NCI-H2227 treated with DMSO at 0.1 percent for 48 hours (cell line): ENCODE measurements at places on chromosomes 3 and 15.

DNA sequence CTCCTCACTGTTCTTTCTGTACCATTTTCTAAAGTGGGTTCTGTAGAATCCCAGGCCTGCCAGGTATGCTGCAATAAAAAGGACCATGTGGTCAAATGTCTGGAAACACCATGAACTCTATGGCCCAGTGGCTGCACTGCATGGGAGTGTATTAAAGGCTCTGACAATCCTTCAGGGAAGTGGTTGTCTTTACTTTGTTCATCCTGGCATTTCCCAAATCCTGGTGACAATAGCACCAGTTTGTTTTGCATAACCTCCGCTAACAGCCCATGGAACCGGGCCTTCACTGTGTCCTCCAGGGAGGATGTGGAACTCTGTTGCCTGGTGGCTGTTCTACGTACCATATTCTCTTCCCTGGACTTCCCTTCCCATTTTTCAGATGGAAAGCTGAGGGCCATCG, 11.2 kb upstream of the DUSP7 start:
- no peak for DNase-seq

DNA sequence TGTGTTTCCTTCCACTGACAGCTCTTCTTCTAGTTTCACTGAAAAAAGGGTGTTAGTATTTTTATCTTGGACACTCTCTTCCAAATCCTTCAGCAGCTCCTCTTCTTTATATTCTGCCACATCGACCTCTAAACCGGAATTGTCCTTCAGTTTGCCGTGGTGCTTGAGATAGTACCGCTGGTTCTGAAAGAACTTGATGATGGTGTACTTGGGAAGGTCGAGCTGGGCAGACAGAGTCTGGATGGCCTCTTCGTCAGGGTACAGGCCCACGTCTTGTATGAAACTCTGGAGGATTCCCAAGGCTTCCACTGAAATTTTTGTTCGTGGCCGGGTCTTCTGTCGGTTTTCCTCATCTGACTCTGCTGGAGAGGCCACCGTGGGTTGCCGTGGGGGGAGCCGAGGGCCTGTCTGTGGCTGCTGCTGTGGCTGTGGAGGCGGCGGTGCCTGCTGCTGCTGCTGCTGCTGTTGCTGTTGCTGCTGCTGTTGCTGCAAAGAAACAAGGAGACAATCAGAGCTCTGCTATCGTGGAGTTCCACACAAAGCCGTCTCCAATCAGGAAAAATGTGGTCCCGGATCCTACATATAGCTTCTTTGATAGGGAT, 75.8 kb downstream of the SATB1 start:
- DNase-seq, result no peak

- DNase-seq, result no peak
Observed at GRCh38 chr15:41493902-41494189, 172 bp downstream of the ITPKA start.

GRCh38 chr15:59516655-59517461, 78.9 kb downstream of the FAM81A start:
- no peak for DNase-seq

DNA sequence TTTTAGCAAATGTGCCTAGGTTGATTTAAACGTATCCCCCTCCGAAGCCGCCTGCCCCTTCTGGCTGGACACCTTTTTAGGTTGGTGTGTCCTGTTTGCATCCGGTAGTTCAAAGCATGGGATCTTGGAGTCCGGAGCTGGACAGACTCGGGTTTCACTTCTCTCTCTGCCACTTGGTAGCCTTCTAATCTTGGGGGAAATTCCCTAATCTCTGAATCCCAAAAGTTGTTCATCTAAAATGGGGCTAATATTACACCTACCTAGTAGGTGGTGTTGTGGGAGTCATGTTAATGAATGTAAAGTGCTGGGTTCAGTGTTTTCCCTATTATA, 760 bp downstream of the FANCI start:
- DNase-seq, result peak; percentile 36

GRCh38 chr3:117243657-117244056, 534.1 kb downstream of the TUSC7 start:
- DNase-seq, result no peak

DNA sequence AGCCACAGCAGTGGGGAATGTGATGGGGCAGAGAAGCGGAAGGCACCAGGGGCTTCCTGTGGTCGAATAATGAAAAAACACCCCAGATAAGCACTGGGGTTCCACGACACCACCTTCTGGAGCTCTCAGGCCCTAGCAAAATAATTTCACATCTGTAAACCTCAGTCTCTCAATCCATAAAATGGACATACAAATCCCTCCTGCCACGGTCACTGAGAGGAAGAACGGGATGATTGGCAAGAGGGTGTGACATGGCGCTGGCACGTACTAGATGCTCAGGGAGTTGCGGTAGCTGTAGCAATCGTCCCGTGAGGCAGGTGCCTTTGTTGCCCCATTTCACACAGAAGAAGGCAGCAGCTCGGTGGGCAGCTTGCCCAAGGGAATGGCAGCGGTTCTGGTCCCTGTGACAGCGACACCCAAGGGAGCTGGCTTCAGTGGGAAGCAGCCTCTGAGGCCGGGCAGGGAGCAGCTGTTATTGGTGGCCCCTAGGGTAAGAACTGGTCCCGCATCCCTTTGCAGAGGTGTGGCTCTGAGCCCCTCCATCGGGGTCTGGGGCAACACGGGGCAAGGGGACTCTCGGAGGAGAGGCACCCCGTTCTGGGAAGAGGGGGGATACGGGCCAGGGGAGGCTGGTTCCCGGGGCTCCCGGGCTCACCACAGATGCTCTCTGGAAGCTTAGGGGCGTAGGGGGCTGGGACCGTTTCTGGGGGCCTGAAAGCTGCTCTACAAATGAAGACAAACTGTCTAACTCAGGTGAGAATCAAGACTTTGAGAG, 114.0 kb upstream of the ALDH1A3 start:
- DNase-seq, result no peak

DNA sequence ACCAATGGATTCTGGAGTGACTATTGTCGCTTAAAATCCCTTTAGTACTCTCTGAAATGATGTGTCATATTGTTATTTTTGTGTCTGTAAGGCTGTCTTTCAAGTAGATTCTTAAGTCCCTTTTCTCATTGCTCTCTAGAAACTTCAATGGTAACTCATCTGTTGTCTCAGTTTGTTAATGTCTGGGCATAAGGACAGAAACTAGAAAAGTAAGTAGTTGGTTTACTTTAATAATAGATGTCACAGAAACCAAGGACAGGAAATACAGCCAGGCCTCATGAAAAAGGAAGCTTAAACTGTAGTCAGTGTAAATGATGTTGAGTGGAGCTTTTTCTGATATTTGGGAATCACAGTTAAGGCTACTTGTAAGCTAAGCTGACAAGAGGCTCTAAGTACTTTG, 730.2 kb upstream of the DPPA4 start:
- DNase-seq, result no peak

- peak; percentile 7 for DNase-seq
Observed at GRCh38 chr3:73848173-73848906, 223.6 kb upstream of the PDZRN3 start.

DNA sequence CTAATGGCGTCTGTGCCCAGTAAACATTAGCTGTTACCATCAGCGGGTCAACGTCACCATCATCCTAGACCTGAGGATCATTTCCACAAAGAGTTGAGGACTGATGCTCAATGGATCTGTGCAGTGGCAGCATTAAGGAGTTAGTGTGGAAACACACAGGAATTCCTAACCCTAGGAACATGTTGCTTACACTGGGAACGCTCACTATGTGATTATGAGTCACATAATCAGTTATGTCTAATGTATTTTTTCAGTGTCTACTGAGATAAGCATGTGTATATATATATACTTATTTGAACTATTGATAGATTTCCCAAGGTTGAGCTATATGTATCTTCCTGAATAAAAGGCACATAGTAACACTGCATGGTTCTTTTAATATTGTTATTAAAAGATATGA, 19.0 kb downstream of the ARNT2 start:
- no peak for DNase-seq

- DNase-seq, result no peak
Observed at GRCh38 chr3:146801492-146801891, 196.3 kb upstream of the PLSCR5 start.

DNA sequence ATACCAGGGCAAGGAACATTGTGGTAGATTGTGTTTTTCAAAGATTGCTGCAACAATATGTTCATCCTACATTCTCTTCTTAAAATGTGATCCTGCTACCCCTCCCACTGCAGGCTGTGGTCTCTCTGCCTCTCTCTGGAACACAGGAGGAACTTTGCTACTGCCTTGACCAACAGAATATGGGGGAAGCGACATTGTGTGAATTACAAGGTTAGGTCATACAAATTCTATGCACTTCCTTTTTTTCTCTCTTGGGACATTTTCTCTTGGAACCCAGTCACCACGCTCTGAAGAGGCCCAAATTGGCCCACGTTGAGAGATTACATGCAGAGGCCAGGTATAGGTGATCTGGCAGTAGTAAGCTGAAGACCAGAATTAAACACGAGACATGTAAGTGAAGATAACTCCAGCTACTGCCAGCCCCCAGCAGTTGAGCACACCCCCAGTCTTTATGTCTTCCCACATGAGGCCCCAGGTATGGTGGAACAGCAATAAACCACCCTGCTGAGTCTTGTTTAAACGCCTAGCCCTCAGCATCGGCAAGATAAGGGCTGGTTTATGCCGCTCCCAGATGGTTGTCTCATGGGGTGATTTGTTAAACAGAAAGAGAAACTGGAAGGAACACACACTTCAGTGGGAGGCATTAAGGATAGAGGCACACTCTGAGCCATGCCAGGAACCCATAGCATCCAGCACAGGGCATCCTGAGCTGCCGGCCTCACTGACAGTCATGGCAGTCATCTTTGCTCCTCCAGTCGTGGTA, 59.9 kb downstream of the FAM43A start:
- DNase-seq, result no peak

GRCh38 chr3:56488812-56489600, 20.7 kb upstream of the ERC2 start:
- DNase-seq, result no peak

- no peak for DNase-seq
Observed at GRCh38 chr3:45947361-45947760, 4.1 kb downstream of the CXCR6 start.

DNA sequence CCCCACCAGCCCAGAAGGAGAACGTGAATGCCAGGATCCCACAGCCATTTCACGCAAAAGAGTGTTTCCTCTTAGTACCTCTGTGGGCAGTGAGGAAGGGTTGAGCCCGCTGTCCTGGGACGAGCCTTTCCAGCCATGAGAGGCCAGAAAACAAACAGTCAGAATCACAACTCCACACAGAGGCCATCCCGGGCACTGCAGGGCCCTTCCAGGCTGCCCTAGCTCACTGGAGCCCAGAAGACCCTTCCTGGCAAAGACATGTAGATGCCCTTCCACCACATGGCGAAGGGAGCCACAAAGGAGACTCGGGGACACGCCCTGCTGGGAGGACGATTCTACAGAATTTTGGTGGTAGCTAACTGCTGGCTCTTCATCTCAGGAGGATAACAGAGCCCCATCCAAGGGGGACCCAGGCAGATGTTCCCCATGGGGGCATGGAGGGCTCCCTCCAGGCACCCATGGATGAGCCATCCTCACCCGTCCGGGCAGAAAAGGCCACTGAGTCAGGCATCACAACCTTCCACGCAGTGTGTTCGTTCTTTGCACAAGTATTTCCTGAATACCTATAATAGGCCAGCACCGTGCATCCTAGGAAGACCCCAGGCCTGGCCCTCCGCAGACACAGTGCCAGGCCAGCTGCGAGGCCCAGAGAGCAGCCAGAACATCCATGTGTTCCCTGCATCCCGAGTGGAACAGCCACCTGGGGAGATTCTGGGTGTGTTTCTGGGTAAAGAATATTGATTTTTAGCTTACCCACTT, 47.2 kb downstream of the SLC12A8 start:
- DNase-seq, result no peak

- no peak for DNase-seq
Observed at GRCh38 chr15:92069308-92070250, 216.1 kb downstream of the SLCO3A1 start.

- DNase-seq, result no peak
Observed at GRCh38 chr15:58434334-58434875, 2.6 kb downstream of the LIPC start.

- no peak for DNase-seq
Observed at GRCh38 chr3:46504789-46505188, 7.0 kb downstream of the RTP3 start.

DNA sequence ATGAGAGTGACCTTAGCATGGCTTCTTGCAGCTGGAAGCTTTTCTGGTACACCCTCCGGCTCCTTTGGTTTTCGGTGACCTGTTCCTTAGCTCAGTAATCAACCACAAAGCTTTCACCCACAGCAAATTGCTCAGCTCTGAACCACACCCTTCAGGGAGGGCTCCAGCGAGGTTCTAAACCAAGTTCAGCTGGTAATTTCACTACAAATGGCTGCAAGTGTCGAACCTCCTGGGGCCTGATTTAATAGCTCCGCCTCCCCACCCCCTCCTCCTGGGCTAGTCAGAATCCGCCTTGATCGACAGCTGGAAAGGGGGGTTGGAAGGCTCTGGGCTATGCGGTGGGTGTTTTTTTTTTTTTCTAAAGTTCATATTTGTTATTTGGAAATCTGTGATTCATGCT, 150.9 kb upstream of the MCTP2 start:
- DNase-seq, result no peak

GRCh38 chr3:187954873-187955586, 198.9 kb upstream of the LPP start:
- no peak for DNase-seq

- DNase-seq, result no peak
Observed at GRCh38 chr3:1164101-1164500, 71.3 kb downstream of the CNTN6 start.

DNA sequence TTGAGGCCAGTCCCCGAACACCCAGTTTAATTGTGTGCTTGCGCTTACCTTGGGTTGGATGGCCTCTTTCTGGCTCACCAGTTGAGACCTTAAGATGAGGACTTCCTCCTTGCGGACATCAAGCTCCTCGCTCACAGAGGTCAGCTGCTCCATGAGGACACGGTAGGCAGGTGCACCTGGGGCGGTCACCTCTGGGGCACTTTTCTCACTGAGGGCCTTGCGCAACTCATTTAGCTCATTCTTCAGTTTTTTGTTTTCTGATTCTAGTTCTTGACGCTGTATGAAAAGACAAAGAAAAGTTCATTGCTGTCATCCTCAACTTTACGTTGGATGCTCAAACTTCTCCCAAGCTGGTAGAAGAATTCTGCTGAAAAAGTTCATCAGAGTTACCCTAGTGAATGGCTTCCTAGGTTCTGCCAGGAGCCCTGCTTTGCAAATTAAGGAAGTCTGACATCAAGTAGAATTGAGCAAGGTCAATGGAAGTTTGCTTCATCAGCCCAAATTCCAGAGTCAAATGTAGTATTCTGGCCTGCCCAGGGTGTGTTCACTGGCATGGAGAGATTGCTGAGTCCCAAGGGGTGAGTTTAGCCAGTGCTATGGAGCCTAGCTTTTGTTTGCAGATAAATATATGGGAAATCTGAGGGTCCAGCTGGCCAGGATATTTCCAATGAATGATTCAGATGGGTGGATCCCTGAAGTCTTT, 55.8 kb upstream of the MYO5C start:
- DNase-seq, result no peak

GRCh38 chr15:80588801-80589200, 106.3 kb upstream of the ABHD17C start:
- no peak for DNase-seq

- no peak for DNase-seq
Observed at GRCh38 chr15:49815526-49815925, 194.7 kb downstream of the DTWD1 start.

- no peak for DNase-seq
Observed at GRCh38 chr3:177680472-177680821, 483.2 kb upstream of the TBL1XR1 start.
